ENCODE measurements at places on chromosomes 5 and 9.

DNA sequence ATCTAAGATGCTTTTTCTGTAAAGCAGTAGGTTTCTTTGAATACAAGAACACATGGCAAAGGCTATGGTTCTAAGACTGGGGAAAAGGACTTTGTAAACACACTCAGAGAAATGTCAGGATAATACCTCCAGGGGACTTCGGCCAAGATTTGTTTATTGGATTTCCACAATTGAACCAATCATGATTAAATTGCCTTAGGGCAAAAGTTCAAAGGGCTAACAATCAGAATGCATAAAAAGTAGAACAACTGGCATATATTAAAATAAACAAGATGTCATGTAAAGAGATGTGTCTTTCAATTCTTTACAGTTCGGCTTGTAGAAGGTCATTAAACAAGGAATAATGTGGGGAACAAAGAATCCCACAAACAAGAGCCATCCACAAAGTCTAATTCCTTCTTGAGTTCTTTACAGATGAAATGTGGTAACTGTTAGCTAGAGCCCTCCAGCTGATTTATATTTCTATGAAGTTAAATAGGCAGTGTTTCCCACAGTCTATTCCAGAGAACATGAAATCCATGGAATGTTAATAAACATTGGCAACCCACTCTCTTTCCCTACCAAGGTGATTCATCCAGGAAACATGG is 565.5 kb downstream of the ZNF608 start:
- no peak for DNase-seq

GRCh38 chr9:105299190-105299854 is 54.9 kb downstream of the SLC44A1 start:
- DNase-seq = no peak

GRCh38 chr5:120982351-120982750 is 518.3 kb downstream of the PRR16 start:
- no peak for DNase-seq

DNA sequence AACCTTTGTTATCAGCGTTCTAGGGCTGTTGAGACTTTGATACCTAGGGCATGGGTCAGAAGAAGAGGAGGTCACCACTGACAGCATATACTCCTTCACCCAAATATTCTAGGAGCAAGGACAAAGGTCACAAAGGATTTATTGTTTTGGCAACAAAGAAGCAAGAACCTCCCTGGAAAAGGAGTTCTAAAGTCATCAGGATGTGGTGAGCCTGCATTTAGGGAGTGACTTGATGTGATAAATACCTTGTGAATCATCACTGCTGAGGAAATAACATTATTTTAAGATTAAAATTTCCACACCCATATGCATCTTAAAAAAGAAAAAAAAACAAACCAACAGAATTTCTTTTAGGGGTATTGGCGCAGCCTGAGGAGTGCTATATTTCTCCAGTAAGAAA is 13.9 kb downstream of the IFNA1 start:
- DNase-seq = no peak
